Posterior cingulate gyrus (tissue), 11 donors: ENCODE measurements at places on chromosomes 5 and 9.

DNA sequence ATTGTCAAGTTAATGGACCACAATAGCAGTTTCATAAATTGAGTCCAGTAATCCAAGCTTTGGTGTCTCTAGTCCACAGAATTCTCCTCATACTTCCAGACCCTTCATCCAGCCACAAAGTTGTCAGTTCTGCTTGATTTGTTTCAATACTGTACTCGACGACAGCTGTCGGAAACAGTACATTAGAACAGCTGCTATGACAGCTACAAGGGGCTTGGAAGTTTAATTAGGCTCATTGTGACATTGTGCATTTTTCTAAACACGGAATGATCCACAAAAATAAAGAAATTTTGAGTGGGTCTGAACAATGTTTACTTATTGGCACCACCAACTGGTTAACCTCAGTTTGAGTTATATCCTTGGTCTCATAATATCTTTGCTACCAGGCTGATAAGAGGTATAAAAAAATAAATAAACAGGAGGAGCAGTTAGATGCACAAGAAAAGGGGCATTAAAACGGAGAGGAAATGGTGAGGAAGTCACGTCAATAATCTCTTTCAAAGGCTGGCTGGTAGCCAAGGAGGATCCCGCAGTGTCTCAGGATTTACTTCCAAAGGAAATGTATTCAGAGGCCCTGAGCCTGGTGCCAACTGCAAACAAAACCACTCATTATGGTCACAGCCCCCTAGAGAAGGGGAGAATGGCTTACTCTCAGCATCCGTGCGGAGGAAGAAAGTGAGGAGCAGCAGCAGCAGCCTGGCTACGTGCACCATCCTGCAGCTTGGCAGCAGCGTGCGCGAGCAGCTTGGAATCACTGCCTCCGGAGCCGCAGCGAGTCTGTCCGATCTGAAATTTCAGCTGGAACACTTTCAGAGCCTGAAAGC lies 933.8 kb upstream of the DMAC1 start:
- DNase-seq = peak; percentile 95

- DNase-seq = no peak
Observed at GRCh38 chr5:72692231-72692637, 124.2 kb upstream of the TNPO1 start.

- no peak for DNase-seq
Observed at GRCh38 chr5:178644826-178645545, 18.1 kb upstream of the CLK4 start.

DNA sequence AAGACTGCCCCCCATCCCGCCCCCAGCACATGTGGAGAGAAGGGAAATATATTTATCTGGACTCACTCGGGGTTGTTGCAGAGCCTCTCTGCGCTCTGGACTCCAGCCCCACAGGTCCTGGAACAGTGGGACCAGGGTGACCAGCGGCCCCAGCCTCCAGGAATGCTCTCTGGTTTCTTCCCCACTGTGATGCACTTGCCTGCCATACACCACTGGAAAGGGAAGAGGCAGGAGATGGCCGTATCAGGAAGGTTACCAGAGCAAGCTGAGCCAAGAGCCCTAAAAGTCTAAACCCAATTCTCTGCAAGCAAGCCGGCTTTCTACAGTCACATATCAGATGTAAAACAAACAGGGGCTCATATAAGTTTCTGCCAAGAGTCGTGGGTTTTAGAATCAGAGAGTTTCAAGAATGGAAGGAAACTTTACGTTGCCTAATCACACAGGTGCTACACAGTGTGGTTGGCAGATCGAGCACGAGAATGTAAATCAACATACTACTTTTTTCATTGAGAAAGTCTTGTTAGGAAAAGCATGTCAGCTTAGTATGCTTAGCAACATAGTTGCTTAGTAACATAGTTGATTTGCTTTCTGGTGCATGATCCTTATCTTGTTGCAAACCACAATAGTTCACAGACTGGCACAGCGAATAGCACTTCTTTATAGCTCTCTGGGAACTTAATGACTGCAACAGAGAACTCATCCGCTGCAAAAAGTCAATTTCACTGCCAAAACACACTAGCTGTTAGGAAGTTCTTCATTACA lies 201.2 kb downstream of the TARS1 start:
- no peak for DNase-seq

- peak; percentile 96 for DNase-seq
Observed at GRCh38 chr9:1050125-1050895, at the start of gene DMRT2. Gene DMRT2 (plus strand): TSS chr9:1050357. CDS start chr9:1051614, 1,257 bp downstream.

- no peak for DNase-seq
Observed at GRCh38 chr5:91418158-91418557, 35.0 kb upstream of the ARRDC3 start.

DNA sequence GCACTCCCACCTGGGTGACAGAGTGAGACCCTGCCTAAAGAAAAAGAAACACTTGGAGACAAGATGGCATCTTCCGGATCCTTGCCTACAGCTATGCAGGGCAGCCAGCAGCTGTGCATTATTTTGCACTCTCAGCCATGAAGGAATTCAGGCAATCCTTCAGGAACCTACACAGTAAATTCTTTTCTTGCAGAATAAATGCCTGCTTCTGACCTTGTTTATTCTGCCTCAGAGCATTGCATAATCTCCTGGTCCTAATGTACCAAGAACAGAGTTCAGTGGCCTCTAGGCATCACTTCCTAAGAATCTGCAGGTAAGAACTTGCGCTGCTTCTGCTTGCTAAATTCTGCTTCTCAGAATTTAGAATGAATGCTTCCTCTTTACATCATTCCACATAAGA lies 16.8 kb downstream of the GLDC start:
- no peak for DNase-seq

DNA sequence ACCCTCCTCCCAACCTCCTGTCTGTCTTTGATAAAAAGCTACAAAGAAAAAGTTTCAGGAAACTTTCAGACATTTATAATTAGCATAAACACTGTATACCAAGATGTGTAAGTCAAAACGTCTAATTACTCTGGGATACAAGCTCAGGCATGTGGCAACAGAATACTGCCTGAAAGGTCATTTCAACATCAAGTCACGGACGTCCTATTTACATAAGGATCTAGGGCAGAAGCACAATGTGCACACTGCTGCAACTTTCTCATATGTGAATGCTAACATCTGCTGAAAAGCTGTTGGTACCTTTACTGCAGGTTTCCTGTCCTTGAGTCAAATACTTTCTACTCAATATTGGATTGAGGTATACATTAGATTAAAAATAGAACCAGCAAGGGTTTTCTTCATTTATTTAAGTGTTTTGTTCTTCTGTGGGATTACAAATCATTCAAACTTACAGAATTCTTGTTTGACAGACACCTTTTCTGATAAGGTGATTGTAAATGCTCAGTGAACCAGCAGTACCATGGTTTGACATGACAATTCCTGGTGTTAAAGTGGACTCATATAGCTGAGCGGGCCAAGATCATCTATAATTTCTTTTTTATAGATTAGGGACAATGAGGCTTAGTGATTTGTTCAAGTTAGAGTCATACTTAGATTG lies 36.8 kb downstream of the ELL2 start:
- DNase-seq = no peak

DNA sequence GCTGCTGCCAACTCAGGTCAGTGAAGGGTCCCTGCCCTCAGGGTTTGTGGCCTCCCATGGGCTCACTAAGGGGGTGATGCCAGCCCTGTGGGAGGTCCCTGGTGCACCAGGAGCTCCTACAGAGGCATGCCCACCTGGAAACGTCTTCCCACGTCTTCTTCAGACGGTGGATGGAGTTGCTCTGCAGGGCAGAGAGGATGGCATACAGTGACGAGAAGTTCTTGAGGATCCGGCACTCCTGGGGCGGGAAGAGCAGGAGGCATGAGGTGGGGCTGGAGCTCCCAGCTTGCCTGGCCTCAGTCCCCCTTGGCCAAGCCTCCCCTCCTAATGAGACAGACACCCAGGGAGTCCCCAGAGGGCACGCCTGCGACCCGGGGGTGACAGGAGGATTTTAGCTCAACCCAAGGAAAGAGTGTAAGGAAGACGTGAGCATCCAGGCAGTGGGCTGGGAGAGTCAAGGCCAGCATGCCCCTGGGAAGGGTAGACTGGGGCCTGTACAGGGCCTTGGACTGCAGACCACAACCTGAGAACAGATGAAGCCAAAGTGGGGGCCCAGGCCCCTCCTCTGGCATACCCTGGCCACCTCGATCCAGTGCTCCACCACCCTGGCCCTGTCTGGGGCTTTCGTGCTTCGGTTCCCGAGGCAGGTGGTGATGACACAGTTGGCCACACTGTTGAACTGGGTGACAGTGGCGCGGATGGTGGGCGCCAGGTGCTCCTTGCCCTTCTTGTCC lies 14.4 kb downstream of the RALGDS start:
- DNase-seq = no peak

GRCh38 chr9:15246708-15247107 lies 60.3 kb downstream of the TTC39B start:
- DNase-seq = no peak

- no peak for DNase-seq
Observed at GRCh38 chr5:586751-587285, 25.3 kb upstream of the CEP72 start.

GRCh38 chr5:53010814-53011213 lies 21.7 kb downstream of the ITGA2 start:
- DNase-seq = no peak

GRCh38 chr5:87560528-87560927 lies 147.8 kb upstream of the CCNH start:
- DNase-seq = no peak

GRCh38 chr9:132190966-132191365 lies 29.1 kb downstream of the NTNG2 start:
- no peak for DNase-seq

DNA sequence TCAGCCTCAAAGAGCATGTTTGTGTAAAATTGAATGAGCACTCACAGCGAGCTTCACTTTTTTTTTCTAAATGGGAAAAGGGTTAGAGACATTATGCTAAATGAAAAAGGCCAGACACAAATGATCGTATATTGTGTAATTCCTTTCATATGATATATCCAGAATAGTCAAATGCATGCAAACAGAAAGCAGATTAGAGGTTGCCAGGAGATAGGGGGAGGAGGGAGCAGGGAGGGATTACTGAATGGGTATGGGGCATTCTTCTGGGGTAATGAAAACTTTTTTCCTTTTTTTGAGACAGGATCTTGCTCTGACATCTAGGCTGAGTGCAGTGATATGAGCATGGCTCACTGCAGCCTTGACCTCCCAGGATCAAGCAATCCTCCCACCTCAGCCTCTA lies 47.1 kb downstream of the DMAC1 start:
- no peak for DNase-seq

DNA sequence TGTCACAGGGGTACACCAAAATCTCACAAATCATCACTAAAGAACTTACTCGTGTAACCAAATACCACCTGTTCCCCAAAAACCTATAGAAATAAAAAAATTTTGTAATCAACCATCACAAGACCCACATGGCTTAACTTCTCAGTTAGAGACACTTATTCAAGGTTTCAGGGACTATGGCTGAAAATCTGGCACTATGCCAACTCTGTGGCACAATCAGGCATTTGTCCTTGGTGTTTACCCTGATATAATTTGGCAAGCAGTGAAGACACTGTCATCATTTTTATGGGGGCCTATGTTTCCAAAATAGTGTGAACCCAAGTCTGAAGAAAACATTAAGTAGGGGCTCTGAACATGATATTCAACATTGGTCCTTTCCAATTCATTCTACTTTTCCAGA lies 59.0 kb downstream of the ZNF622 start:
- no peak for DNase-seq

- DNase-seq = no peak
Observed at GRCh38 chr9:4799775-4800174, 7.0 kb downstream of the RCL1 start.

- no peak for DNase-seq
Observed at GRCh38 chr9:113876993-113877368, 872 bp downstream of the ZNF618 start.

DNA sequence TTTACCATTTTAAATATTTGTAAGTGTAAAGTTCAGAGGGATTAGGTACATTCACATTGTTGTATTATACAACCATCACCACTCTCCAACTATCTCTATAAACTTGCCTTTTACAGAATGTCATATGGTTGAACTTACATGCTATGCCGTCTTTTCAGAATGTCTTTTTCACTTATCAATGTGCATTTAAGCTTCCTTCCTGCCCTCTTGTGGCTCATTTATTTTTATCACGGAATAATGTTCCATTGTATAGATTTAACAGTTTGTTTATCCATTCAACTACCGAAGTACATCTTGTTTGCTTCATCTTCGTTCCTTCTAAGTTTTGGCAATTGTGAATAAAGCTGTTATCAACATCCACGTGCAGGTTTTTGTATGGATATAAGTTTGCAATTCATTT lies 133.3 kb upstream of the C6 start:
- DNase-seq = no peak

DNA sequence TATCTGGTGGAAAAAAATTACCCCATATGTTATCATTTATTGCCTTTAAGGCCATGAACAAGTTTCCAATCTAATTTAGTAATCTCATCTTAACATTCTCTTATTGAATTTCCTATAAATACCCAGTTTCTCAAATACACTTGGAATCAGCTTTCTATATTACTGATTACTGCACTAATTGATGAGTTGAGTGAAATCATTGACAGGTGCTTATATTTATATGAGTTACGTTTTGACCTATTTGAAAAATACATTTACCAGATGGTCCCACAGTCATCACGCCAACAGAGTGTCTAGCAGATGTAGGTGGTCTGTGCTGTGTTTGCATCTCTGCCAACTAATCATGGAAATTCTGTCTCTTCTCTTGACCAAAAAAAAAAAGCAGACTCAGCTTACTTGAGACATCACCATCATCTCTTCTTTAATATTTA lies 307.3 kb upstream of the NREP start:
- no peak for DNase-seq

GRCh38 chr5:133284306-133284705 lies 232.5 kb downstream of the HSPA4 start:
- no peak for DNase-seq

- no peak for DNase-seq
Observed at GRCh38 chr9:129011761-129012181, 16.4 kb downstream of the SH3GLB2 start.

GRCh38 chr5:132027027-132027426 lies 15.6 kb upstream of the ACSL6 start:
- no peak for DNase-seq

DNA sequence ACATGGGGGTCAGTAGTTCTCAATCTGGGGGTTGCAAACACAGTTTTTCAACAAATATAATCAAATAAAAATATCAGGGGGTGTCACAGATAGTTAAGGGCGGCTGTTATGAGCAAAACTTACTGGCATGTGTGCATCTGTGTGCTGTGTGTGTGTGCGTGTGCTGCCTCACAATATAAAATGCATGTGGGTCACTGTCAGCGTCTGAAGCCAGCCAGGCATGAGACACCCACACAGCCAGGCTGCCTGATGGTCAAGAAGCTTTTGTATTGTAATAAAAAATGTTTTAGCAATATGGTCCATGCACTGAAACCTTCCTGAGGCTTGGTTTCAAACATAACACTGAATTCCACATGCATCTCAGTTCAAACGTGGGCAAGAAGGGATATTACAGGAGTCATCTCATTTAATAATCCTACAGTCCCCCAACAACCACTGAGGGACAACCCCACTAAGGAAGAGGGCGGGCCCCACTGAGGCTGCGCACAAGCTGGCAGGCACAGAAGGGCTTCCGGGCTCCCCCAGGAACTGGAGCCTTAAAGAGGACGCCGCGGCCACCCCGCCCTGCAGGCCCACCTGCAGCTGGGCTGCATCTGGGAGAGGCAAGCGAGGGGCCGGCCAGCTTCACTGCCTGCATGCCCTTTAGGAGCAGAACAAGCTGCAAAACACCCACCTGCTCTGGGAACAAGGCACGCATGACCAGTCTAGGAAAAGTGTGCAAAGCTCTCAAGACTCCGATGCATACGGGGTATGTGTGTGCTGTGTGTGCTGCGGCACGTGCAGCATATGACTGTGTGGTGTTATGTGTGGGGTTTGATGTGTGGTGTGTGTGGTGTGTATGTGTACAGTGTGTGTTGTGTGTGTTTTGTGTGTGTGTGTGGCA lies 14.1 kb downstream of the SEMA4D start:
- DNase-seq = no peak

- no peak for DNase-seq
Observed at GRCh38 chr9:16867576-16868311, 2.7 kb downstream of the BNC2 start.
